Left cardiac atrium (tissue), 4 donors: ENCODE measurements at places on chromosomes 1 and 21. TPM values are rescaled to one million over a fixed set of nuclear protein-coding genes. Genes with fewer than 3 reads are reported as not detected.

DNA sequence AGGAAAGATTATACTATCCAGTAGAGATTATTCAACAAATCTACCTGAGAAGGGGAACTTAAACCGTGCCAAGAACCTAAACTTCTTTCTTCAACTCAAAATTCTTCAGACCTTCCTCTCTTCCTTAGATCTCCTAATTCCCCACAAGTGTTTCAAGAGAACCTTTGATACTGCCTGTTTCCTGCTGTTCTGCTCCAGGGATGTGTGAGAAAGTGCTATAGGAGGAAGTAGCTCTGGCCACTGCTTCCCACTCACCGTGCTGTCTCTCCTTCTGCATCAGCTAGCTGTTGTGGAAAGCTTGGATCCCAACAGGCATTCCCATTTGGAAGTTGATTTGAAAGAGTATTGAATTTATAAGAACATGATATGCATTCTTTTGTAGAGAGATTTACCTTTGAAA lies 4.5 kb upstream of the NOS1AP start:
- no peak for DNase-seq

DNA sequence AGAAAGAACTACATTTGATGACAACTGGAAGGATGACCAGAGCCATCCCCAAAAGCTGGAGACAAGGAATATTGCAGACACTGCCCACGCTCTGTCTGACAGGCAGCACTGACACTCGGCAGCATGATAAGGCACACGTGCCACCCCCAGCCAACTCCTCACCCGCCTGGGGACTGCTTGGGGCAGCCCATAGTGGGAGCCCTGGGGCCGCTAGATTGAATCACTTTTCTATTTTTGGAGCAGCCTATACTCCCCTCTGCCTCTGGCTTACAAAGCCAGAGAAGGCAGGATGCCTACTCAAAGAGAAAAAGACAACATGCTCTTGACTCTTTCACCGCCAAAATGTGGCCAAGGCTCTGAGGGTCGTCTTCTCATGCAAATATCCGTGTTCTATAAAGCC lies 1.3 kb downstream of the SMG5 start:
- DNase-seq = peak; percentile 74

DNA sequence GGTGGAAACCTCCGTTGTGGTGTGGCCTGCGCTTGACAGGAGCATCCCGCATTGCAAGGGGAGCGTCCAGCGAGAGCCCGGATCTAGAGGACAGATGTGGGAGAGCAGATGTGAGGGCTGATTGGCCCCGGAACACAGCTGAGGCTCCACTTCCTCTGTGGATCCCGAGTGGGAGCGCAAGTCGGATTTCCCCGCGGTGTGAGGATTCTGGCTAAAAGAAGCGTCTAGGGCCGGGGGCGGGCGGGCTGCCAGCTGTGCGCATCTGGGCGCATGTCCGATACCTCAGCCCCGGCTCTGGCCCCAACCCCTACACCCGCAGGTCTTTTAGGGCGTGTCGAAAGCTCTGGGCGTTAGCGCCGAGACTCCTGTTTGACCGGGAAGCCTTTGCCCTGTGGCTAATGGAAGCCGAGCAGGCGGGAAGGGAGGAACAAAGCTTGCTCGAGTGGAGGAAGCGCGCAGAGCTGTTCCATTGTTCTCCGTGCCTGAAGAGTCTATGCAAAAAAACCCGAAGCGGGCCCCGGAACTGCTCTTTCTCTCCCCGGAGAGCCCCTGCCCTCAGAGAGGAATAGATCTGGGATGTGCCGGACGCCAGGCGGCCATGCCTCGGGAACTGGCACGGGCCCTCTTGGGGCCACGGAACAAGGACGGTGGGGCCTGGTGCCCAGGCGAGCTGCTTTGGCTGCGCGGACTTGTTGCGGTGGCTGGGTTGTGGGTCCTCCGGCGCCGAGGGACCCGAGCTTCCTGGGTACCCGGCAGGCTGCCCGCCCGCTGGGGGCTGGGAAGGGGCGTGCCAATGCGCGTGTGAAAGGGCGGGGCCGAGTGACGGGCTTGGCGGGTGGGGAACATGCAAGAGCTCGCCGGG lies 111.1 kb downstream of the NAV1 start:
- DNase-seq = peak; percentile 82

DNA sequence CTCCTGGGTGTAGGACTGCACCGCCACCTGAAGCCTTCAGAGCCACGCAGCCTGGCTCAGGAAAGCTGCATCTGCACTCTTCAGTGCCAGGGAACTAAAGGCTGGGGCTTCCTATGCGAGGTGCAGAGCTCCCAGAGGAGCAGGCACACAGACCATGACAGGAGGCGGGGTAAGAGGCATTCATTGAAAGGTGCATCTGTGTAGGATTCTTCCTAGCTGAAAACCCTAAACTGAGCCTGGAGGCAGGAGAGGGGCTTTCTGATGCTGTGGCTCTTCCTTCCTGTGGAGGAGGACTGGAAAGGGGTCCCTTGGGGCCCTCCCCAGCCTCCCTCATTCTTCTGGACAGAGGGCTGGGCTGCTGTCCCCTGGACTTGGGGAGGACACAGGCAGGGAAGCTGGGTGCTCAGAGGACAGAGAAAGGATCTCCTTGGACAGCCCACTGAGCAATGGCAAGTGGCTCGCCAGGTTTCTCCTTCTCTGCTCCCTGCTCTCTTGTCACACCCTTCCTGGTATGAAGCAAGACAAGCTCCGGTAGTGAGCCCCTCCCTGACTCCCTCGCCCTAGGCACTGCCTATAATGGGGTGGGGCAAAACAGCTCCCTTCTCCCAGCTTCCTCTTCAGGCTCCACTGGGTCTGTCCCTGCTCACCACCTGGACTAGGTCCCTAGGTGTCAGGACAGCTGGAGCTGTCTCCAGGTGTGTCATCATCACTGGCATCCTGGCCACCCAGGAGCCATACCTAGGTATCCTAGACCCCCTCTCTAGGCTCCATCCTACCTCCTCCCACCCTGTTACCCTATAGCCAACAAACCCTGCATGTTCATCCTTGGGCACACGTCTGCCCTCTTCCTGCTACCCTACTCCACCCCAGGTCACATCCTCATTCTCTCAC lies 20.0 kb downstream of the S100A6 start:
- peak; percentile 42 for DNase-seq

DNA sequence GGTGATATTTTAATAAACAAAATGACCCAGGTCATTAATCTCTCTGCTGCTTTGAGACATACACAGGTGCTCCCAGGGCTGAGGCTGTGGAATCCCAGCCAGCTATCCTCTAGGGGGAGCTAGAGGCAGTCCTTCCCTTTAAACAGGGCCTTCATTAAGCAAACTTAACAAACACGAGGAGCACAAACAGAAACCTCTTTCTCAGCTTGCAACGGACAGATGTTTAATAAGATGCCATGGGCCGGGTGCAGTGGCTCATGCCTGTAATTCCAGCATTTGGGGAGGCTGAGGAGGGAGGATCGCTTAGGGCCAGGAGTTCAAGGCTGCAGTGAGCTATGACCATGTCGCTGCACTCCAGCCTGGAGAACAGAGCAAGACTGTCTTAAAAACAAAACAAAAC lies 106.7 kb downstream of the HIVEP3 start:
- peak; percentile 46 for DNase-seq

GRCh38 chr1:247528812-247529474 lies 7.3 kb downstream of the OR2C3 start:
- no peak for DNase-seq

- no peak for DNase-seq
These were observed 20.6 kb downstream of the ABCD3 start for GRCh38 chr1:94438692-94439276.

GRCh38 chr1:207993477-207994445 lies 82.8 kb upstream of the CD34 start:
- DNase-seq = no peak

DNA sequence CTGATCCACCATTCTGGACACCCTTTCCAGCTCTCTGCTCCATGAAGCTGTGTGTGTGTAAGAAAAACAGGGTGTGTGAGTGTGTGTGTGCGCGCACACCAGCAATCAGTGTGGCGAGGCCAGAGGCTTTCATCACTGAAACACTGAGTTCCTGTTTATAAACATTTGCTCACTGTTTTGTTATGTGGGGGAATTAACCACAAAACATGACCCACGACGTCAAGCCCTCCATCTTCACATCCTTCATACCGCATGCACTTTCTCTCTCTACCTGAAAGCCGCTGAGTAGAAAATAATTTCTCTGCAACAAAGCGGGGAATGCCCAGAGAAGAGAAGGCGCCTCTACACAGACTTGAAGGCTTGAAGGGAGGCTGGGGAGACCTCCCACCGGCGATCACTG lies 148.9 kb upstream of the IRF2BP2 start:
- no peak for DNase-seq

DNA sequence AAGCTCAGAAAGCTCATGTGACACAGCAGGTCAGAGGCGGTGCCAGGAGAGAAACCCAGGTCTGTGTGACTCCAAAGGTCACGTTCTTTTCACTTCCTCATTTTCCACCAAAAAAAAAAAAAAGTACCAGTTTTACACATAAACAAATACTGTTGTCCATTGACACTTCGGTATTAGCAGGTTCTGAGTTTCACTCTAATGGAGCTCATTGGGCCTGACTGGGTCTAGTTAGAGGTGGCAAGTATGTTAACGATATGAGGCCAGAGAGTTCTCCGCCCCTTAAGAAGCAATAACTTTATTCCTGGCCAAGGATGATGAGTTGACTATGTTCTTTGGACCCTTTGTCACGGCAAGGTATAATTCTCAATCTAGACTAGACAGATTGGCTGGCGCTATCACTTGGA lies 30.0 kb upstream of the SDE2 start:
- no peak for DNase-seq

GRCh38 chr1:6414881-6415626 lies 4.7 kb downstream of the HES2 start:
- DNase-seq = no peak

The OR2T29 gene
- not detected for total RNA-seq

The S100A11 gene
- total RNA-seq = 195 TPM

The VSIG8 gene
- not detected for total RNA-seq

The BRWD1 gene
- total RNA-seq = 24.5 TPM

The PERM1 gene
- total RNA-seq = 85.5 TPM

The PCAT6 gene
- total RNA-seq = 1.7 TPM
